ENCODE measurements at places on chromosomes 7 and 10.

DNA sequence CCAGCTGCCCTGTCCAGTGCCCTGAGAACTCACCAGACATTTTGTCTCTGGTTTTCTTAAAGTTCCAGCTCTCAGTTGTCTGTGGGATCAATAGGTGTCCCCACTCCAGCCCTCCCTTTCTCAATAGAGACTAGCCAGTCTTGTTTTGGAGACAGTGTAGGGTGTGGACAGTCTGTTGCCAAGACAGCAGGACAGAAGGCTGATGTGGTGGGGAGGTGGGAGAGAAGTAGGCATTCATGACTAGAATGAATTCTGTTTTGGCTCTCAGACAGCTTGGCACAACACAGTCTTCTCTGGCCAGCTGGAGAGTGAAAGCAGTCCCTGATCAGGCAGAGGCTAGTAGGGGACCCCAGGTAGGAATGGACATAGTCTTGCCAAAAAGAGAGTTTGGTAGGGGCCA, 467.0 kb upstream of the PODXL start:
- DNase-seq: no peak

- DNase-seq: no peak
Observed at GRCh38 chr10:50805981-50806622, 66.4 kb downstream of the ASAH2B start.

GRCh38 chr10:31209478-31209877, 109.5 kb upstream of the ZEB1 start:
- DNase-seq: no peak

DNA sequence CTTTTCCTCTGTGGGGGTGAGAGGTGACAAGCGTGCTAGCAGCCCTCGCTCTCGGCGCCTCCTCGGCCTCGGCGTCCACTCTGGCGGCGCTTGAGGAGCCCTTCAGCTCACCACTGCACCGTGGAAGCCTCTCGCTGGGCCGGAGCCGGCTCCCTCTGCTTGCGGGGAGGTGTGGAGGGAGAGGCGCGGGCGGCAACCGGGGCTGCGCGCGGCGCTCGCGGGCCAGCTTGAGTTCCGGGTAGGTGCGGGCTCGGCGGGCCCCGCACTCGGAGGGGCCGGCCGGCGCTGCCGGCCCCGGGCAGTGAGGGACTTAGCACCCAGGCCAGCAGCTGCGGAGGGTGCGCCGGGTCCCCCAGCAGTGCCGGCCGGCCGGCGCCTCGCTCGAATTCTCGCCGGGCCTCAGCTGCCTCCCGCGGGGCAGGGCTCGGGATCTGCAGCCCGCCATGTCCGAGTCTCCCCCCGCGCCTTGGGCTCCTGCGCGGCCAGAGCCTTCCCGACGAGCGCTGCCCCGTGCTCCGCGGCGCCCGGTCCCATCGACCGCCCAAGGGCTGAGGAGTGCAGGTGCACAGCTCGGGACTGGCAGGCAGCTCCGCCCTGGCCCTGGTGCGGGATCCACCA, 352.8 kb upstream of the PODXL start:
- no peak for DNase-seq

- no peak for DNase-seq
Observed at GRCh38 chr7:377080-378040, 87.4 kb downstream of the FOXL3 start.

DNA sequence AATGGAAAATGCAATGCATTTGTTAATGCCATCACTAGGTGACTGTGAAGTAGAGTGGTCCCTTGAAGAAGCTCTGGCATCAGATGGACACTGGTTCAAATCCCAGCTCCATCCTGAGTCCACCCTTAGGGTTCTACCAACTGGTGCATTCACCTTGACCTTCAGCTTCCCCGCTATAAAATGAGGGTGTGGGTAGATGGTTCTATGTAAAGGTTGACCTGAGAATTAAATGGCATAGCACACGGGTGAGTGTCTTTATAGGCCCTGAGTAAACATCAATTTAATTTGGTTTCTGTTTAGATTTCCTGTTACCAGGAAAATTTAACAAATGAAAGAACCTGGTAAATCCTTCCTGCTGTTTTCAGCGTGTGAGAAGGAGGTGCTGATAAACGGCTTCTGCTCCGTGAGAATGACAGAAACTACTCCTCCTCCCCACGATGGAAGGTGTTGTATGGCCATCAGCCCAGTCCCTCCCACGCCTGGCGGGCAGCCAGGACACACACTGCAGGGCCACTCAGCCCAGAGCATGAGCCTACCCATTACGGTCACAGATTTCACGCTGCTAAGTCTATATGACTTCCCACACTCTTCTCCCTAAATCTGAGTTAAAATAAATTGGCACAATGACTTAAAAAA, 210.1 kb downstream of the TNS3 start:
- DNase-seq: peak; percentile 59

GRCh38 chr10:42939237-42939636, 137.6 kb upstream of the RET start:
- DNase-seq: no peak

DNA sequence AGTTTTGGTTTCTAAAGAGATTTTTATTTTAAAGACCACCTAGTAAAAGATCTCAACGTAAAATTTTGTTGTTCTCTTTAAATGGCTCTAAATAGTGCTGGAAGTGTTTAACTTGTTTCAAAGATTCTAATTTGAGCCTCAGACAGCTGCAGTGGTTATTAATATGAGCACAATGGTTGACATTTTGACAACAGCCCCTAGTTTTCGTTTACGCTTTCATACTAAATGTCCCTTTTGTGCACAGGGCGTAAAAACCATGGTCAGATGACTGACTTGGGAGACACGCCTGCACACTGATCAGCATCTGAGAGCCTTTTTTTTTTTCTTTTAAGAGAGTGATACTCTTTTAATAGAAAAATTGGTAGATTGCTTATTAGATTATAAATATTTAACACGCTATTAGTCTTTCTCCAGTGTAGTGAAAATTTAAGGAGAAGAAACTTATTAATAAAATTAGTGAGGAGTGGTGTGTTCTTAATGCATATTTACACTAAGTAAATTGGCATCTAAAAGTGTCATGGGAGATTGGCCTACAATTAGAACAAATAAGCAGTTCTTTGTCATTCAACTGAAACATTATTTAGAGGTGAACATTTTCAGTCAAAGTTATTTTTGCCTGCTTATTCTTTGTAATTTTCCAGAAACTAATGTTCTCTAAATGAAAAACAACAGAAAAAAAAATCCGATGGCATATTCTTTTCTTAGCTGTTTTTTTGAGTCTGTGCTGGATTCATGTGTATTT, 182.8 kb upstream of the PHYHIPL start:
- no peak for DNase-seq

DNA sequence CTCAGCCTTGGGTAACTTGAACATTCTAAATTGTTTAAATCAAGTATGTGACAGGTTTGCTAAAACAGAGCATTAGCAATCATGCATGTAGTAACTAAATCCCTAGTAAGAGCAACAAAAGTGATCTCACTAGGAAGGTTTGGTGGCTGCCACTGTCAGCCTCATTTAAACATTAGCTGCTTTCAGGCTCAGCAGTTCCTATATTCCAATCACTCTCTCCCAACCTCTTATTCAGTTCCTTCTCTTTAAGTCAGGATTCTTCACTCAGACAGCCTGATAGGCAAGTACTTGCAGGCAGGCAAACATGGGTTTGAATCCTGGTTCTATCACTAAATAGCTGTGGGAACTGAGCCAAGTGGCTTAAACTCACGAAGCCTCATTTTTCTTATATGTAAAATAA, 3.6 kb downstream of the CREB3L2 start:
- no peak for DNase-seq

GRCh38 chr7:47574482-47575329, 7.2 kb downstream of the TNS3 start:
- no peak for DNase-seq

Data from NCI-H1694 (cell line).